ENCODE measurements at places on chromosomes 5 and 9. TPM values are rescaled to one million over a fixed set of nuclear protein-coding genes. Genes with fewer than 3 reads are reported as not detected.

Gene NRG2
- total RNA-seq = 1.3 TPM

Gene TLX3
- not detected for total RNA-seq

Gene LHFPL2
- 49.7 TPM for total RNA-seq

Gene DAPK1
- total RNA-seq = 14.6 TPM

Gene GTF2H2
- total RNA-seq = 11.2 TPM

Gene FOXD4L3
- not detected for total RNA-seq

Gene SLC4A9
- not detected for total RNA-seq

Gene MYMK
- total RNA-seq = not detected

Gene GABRA1
- total RNA-seq = not detected

Gene HK3
- total RNA-seq = not detected

Gene SLC36A3
- not detected for total RNA-seq

Gene CARD9
- total RNA-seq = 1.0 TPM

Gene IRX1
- total RNA-seq = not detected

Gene CDO1
- not detected for total RNA-seq

Gene GCNT1
- 2.5 TPM for total RNA-seq

Gene MAMDC2
- total RNA-seq = 0.43 TPM

Gene PALM2AKAP2
- total RNA-seq = 0.06 TPM

Gene UBE2QL1
- 0.16 TPM for total RNA-seq

Gene IFNK
- not detected for total RNA-seq

Gene IFNA21
- not detected for total RNA-seq
